ENCODE measurements at places on chromosomes 13 and 19. TPM values are rescaled to one million over a fixed set of nuclear protein-coding genes. Genes with fewer than 3 reads are reported as not detected.

- H3K36me3 ChIP-seq = no peaks in the 10 kb centered on the region
- DNase-seq = no peak
- no peaks in the 10 kb centered on the region for H3K27me3 ChIP-seq
These were observed 412.9 kb upstream of the SPRY2 start for GRCh38 chr13:80753866-80754265.

- no peak overlapping the region for H3K4me3 ChIP-seq
- no peaks in the 10 kb centered on the region for H3K27me3 ChIP-seq
- H3K36me3 ChIP-seq = peaks cover 6% of the 10 kb centered on the region
- H3K27ac ChIP-seq = peak overlapping the region; percentile 77
- peaks cover 2% of the 10 kb centered on the region for H3K4me1 ChIP-seq
These were observed 2.3 kb downstream of the ADGRE2 start for GRCh38 chr19:14775869-14776586.

DNA sequence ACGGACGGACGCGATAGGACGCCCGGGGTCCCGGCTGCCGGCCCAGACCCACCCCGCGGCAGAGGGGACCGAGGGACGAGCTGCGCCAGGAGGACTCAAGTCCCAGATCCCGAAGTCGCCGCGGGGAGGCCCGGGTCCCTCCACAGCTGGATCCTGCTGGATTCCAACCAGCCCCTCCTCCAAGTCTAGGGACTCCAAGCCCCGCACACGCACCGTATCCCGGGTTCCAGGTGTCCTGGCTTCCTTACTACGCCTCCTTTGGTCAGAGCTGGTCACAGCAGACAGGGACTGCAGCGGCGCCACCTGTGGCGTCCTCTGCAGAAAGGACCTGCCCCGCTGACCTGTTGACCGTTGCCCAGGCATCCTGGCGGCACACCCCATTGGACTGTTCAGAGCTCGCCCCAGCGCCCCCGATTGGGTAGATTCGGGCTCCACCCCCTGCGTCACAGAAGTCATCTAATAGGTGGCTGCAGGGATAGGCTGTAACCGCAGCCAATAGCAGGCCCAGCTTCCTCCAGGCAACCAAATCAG lies 29.0 kb upstream of the ZNF709 start:
- no peaks in the 10 kb centered on the region for H3K36me3 ChIP-seq
- H3K4me3 ChIP-seq = no peak overlapping the region
- no peak for DNase-seq
- H3K4me1 ChIP-seq = peaks cover 6% of the 10 kb centered on the region
- no peak overlapping the region for H3K27ac ChIP-seq
- no peaks in the 10 kb centered on the region for H3K27me3 ChIP-seq

ZNF547 gene
- 3.1 TPM for total RNA-seq

MARCHF2 gene
- 139 TPM for total RNA-seq
